Putamen (tissue), 1 donor: ENCODE measurements at places on chromosomes 7 and 10.

- no peak for DNase-seq
Measured at GRCh38 chr7:11120068-11120664, 146.5 kb downstream of the PHF14 start.

DNA sequence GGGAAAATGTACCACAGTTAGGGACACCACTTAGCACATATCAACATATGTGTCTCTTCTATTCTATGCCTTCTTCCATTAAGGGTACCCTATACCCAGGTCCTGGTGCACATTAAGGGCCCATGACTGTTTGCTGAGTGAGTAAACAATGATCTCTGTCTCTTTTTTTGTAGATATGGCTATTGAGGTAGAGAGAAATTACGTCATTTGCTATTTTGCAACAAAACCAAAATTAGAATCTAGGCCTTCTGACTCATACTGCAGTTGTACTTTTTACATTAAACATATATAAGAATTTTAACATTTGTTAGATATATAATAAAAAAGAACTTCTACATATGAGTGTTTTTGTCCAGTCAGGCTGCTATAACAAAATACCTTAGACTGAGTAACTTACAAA, 683.2 kb upstream of the LRRN3 start:
- no peak for DNase-seq

- no peak for DNase-seq
Measured at GRCh38 chr10:28679581-28680357, 2.4 kb downstream of the BAMBI start.

- DNase-seq, result peak; percentile 39
Measured at GRCh38 chr7:139598642-139599041, 75.2 kb downstream of the CLEC2L start.

DNA sequence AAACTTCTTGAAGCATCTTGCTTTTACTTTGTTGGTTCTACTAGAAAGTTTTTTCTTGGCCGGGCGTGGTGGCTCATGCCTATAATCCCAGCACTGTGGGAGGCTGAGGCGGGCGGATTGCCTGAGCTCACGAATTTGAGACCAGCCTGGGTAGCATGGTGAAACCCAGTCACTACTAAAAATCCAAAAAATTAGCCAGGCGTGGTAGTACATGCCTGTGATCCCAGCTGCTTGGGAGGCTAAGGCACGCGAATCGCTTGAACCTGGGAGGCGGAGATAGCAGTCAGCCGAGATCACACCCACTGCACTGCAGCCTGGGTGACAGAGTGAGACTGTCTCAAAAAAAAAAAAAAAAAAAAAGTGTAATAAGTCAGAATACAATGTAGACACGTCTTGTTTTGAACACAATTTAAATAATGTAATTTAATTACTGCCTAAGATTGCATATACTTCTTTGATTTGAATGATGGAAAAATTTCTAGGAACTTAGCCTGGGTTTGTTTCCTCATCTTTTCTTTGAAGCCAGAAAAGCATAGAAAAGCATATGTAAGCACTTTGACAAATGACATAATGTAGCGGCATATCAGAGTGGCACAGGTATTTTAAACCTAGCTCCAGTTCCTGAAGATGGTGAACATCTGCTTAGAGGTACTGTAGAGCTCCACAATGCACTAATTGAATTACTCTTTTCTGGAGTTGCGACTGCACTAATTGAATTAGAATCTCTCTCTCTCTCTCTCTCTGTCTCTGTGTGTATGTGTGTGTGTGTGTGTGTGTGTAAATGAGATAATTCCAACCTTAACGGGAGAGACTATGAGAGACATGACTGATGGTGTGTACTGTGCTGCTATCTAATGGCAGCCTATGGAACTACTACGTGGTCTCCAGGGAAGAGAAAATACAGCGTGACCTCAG, 87.8 kb downstream of the BTRC start:
- peak; percentile 57 for DNase-seq

GRCh38 chr7:135265637-135266036, 32.0 kb downstream of the STRA8 start:
- DNase-seq, result no peak

- DNase-seq, result no peak
Measured at GRCh38 chr10:1102416-1102815, 46.2 kb downstream of the WDR37 start.

- no peak for DNase-seq
Measured at GRCh38 chr10:64014281-64014680, 493.1 kb downstream of the REEP3 start.

DNA sequence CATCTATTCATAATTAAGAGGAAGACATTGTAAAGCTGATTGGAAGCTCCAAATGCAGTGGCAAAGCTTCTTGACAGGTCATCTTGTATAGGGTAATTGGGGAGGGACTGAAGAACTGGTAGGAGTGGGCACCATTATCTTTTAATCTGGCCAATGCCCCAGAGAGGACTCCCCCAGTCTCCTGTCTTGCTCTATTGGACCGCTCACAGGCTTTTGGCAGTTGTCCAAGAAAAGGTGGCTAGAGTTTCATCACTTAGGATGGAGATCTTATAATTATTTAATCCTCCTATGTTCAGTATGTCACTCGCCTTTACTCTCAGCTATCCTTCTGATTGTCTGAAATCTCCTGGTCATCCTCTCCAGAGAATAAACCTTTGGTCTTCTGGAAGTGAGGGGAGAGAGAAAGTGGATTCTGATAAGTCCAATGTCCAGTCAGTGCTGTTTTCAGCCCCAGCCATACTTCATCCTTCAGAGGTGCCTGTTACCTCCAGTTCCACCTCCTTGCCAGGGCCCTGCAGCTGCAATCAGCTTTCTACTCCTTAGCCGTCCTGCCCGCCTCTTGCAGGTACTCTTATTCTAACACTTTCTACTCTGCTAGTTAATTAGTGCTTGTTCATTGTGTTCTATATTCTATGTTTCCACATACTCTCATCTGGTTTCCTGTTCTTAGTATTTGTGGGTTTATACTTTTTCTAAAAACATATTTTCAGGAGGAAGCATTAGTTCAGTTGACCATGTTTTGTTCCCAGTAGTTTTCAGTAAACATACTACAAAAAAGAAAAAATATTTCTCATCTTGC, 241.6 kb downstream of the NSUN6 start:
- no peak for DNase-seq

DNA sequence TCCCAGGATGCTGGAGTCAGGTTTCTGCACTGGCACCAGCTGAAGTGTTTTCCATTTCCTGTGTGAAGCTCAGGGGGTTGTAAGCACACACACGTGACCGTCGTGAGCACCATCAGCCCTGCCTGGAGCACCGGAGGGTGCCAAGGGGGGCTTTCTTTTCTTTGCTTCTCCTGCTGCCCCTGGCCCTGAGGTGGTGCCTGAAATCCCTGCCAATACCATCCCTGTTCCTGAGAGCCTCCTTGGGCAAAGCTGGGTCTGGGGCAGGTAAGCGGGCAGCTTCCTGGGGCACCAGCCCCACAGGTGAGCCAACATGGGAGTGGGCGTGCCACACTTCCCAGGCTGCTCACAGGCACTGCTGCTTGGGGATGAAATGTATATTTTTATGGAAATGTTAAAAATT, 593.6 kb downstream of the DNAJB6 start:
- DNase-seq, result no peak

DNA sequence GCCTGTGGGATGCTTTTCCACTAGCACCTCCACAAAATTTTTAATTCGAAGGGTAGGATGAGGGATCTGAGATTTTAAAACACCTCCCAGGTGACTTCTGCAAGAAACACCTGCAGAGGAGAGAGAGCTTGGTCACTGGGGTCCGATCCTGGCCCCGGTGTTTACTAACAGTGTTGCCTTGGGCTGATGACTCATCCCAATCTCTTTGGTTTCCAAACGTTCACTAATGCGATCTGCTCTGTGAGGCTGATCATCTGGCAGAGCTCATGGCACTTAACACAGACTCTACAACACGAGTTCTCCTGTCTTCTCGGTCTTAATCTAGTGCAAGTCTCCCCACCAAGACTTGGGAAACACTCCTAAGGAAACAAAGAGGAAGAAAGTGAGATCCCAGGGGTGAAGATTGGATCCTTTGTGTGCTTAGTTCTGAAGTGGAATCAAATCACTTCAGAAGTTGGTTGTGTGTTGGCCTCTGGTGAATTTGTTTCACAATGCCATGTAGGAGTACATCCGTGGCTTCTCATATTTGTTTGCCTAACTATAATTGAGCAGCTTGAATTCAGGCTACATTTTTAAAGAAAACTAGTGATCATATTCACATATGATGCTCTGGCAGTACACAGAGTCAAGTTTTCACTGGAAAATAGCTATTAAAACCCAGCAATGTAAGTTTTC, 407.9 kb downstream of the NRG3 start:
- no peak for DNase-seq

DNA sequence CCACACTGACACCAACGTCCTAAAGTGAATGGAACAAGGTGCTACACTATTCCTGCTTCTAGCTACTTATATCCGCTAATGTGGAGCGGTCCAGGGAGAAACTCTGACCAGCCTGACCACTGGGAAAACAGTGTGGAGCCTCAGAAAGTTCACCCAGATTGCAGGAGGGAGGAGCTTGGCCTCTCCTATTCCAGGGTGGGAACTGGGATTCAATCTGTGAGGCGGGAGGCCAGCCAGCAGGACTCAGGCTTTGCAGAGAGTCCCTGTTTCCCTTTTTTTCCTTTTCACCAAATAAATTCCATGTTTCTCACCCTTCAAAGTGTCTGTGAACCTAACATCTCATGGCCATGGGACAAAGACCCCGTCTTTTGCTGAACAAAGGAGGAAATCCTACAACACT, 86.4 kb upstream of the SEMA3C start:
- DNase-seq, result no peak

- no peak for DNase-seq
Measured at GRCh38 chr10:72692994-72693781, 1.2 kb downstream of the MCU start.

DNA sequence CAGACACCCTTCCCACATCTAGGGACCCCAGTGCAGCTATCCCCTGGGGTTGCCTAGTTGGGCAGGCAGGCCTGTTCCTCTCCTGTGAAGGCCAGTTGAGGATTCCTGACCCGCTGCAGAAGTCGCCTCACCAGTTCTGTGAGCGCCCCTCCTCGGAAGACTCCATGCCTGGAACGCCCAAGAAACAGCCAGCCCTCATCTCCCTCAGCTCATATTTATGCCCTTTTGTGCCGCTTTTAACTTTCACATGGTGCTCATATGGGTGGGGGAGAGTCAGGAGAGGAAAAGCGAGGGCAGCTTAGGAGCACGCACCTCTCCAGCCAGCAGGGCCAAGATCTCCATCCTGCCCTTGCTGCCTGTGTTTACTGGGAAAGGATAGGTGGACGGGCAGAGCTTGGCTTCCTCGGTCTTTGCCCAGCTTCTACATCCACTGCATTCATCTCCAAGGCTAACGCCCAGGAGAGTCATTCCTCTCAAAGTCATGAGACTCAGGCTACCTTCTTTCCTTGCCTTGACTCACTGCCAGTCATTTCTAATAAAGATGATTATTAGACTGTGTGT, 286.6 kb downstream of the USP6NL start:
- DNase-seq, result no peak

GRCh38 chr7:49432254-49432653, 341.2 kb upstream of the VWC2 start:
- no peak for DNase-seq

GRCh38 chr10:116472891-116473290, 45.2 kb downstream of the PNLIPRP3 start:
- DNase-seq, result no peak

DNA sequence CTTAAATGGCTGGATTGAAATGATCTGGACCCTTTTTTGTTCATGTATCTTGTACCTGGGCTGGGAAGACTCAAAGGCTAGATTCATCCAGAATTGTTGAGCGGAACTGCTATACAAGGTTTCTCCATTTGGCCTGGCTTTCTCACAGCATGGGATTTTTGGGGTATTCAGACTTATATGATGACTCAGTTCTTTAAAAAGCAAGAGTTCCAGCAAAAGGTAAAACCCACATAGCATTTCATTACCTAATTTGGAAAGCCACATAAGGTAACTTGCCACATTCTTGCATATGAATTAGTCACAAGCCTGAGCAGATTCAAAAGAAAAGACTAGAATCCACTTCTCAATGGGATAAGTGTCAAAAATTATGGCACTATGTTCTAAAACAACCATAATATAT, 137.4 kb downstream of the HGF start:
- no peak for DNase-seq

DNA sequence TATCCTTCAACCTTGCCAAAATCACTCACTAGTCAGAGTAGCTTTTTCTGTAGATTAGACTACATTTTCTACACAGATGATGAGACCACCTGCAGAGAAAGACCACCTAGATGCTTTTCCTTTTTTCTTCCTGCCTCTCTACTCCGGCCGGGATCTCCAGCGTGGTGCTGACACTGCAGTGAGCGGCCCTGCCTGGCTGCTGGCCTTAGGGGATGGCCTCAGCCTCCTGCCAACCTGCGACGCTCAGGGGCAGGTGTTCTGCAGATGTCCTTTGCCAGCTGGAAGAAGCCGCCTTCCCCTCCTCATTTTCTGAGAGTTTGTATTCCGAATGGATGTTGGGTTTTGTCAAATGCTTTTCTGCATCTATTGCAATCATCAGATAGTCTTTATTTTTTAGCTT, 43.5 kb upstream of the NKX6-2 start:
- no peak for DNase-seq

DNA sequence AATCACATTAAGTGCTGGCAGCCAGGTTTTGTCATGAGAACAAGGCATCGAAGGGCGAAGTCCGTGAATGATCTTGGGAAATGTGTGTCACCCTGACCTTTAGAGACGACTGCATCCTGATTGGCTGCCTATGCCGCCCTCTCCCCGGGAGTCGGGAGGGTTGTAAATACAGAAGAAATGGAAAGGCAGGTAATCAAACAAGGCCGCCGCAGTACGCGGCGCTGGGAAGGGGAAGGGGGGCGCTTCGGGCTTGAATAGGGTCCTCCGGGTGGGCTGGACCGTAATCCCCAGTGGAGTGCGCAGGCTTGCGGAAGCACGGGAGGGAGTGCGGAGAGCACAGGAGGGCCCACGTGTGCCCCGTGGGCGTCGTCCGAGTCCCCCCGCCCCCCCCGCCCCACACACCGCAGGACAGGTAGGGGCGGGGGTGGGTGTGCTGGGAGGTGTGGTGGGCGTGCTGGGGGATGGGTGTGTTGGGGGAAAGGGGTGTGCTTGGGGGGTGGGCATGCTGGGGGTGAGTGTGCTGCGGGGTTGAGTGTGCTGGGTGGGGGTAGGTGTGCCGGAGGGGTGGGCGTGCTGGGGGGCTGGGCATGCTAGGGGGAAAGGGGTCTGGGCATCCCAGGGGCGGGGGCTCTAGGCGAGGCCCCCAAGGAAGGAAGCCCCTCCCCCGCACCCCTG, 169.4 kb downstream of the ARHGAP12 start:
- DNase-seq, result no peak

GRCh38 chr7:23246555-23246954, at the start of gene GPNMB:
GPNMB (plus strand) TSS chr7:23246775; CDS start chr7:23246858, 83 bp downstream.
- DNase-seq, result no peak

GRCh38 chr10:100174699-100175677, 10.8 kb downstream of the ERLIN1 start:
- DNase-seq, result no peak

- no peak for DNase-seq
Measured at GRCh38 chr7:92671505-92672169, 81.4 kb upstream of the FAM133B start.

- no peak for DNase-seq
Measured at GRCh38 chr7:8396294-8396693, 37.1 kb upstream of the NXPH1 start.

GRCh38 chr10:121910673-121911420, 17.0 kb downstream of the ATE1 start:
- DNase-seq, result peak; percentile 58
